ENCODE measurements at places on chromosomes 5 and 9. TPM values are rescaled to one million over a fixed set of nuclear protein-coding genes. Genes with fewer than 3 reads are reported as not detected.
A peak's percentile ranks its signal among the peaks of the same experiment; 100 is the strongest.

Gene CD72
- 8.8 TPM for total RNA-seq

Gene ARHGEF37
- 0.67 TPM for total RNA-seq

DNA sequence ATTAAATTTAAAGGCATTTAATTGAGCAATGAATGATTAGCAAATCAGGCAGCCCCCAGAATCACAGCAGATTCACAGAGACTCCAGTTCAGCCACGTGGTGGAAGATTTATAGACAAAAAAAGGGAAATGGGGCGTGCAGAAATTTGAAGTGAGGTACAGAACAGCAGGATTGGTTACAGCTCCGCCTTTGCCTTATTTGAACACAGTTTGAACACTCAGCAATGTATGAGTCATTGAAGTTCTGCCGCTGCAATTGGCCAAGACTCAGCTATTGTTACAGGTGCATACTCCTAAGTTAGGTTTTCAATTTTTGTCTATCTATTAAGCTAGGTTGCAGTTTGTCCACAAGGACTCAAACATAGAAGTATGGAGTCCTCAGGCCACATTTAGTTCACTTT, 157.7 kb upstream of the SLC12A2 start:
- no peak overlapping the region for H3K4me3 ChIP-seq
- no peaks in the 10 kb centered on the region for H3K4me1 ChIP-seq
- no peak for DNase-seq
- no peaks in the 10 kb centered on the region for H3K36me3 ChIP-seq
- peaks cover 6% of the 10 kb centered on the region for H3K27me3 ChIP-seq
- no peak overlapping the region for H3K27ac ChIP-seq

- H3K4me3 ChIP-seq = peak within 1 kb of the TSS; percentile 97
- peaks cover 25% of the 10 kb centered on the region for H3K4me1 ChIP-seq
- DNase-seq = peak; percentile 72
- no peaks in the 10 kb centered on the region for H3K36me3 ChIP-seq
- H3K27me3 ChIP-seq = no peaks in the 10 kb centered on the region
Measured at GRCh38 chr9:94639061-94639998, at the start of gene FBP1. FBP1 (minus strand) TSS chr9:94639518; CDS start chr9:94639310, 208 bp downstream.

DNA sequence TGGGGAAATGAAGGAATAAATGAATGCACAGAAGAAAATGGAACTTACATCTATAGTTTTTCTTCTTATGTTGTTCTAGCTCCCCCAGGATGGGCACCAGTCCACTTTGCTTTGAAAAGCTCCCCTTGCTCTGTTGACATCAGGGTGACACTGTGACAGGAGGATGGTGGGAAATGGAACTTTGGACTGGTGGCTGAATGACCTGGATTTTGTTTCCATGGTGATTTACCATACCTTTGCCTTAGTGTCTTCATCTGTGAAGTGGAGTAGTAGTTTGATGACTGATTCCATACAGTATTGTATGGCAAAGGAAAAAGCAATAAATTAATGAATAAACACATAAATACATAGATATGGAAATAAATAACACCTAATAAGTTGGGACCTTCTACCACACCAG, 294.7 kb downstream of the KIF4B start:
- no peak for DNase-seq
- no peaks in the 10 kb centered on the region for H3K4me1 ChIP-seq
- H3K27ac ChIP-seq = no peak overlapping the region
- H3K36me3 ChIP-seq = no peaks in the 10 kb centered on the region
